ENCODE measurements at places on chromosomes 1 and 21.
A peak's percentile ranks its signal among the peaks of the same experiment; 100 is the strongest.

DNA sequence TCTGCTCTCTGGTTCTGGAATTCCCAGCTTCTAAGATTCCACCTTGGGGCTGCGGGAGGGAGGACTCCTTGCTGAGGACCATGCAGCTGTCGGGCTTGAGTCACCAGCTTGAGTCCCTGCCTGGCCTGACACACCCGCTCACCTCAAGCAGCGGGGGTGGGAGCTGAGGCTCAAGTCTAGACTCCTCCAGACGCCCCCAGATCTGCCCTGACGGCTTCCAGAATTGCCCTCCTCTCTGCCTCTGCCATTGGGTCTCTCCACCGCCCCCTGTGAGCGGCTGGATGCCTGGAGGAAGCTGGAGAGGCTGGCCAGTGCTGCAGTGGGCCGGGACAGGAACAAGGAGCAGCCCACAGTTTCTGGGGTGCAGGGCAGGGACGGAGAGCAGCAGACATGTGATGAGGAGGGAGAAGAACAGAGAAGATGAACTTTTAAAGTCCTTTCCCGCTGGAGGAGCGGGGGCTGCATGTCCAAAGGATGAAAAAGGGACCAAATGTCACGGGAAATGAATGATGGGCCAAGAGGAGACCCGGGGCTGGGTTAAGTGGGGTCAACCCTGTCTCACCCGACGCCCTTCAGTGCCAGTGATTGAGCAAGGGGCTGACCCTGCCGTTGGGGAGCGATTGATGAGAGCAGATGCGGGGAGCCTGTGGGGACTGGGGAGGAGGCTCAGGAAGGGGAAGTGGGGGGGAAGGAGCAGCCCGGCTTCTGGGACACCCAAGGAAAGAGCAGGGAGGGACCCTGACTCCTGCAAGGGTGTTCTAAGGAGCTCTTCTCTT lies 13.5 kb downstream of the CRABP2 start:
- no peak for DNase-seq

DNA sequence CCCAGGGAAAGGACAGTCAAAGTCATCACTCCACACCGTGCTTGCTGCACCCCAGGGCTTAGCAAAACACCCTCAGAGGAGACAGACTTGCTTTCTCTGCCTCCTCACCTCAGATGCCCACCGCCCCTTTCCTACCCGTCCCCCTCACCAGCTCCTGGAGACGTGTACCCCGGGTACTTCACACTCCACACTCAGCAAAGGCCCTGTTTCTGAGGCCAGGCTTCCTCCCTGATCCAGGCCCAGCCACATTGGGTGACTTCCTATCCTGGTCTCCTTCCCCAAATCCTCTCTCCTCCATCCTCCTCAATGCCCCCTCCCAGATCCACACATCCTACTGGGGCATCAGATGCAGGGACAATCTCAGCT lies 116.7 kb downstream of the DMRTB1 start:
- no peak for DNase-seq

GRCh38 chr1:35505911-35506798 lies 51.0 kb downstream of the KIAA0319L start:
- peak; percentile 20 for DNase-seq

- no peak for DNase-seq
Measured at GRCh38 chr1:151583796-151584195, 28.1 kb upstream of the SNX27 start.

GRCh38 chr1:42942444-42942843 lies 16.2 kb downstream of the SLC2A1 start:
- no peak for DNase-seq

GRCh38 chr1:232508130-232508701 lies 121.7 kb downstream of the SIPA1L2 start:
- DNase-seq, result no peak

GRCh38 chr1:229305392-229305791 lies 34.5 kb downstream of the RAB4A start:
- no peak for DNase-seq

GRCh38 chr1:57204091-57204490 lies 219.8 kb downstream of the DAB1 start:
- no peak for DNase-seq

GRCh38 chr1:77832901-77833300 lies 53.5 kb downstream of the MIGA1 start:
- no peak for DNase-seq

- DNase-seq, result no peak
Measured at GRCh38 chr1:100860397-100860991, 34.1 kb downstream of the EXTL2 start.

GRCh38 chr1:203038891-203039608 lies 12.8 kb downstream of the PPFIA4 start:
- DNase-seq, result peak; percentile 72

DNA sequence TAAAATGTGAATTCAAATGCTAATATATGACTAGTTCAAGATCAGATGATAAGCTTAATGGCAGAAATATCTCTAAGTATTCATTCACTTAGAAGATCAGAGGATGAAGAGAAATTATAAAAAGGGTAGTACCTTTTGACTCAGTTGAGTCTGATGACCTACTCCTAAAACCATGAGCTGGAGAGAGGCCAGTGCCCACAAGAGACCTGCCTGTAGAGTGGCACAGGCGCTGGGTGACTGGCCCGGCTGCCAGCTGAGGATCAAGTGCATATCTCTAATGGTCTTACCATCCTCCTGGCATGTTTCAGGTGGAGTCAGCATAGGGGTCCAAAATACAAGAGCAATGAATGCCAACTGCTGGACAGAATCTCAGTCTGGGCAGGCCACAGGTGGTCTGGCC lies 14.1 kb downstream of the DDAH1 start:
- DNase-seq, result no peak

GRCh38 chr1:109669246-109669948 lies 1.5 kb downstream of the GSTM2 start:
- DNase-seq, result no peak

DNA sequence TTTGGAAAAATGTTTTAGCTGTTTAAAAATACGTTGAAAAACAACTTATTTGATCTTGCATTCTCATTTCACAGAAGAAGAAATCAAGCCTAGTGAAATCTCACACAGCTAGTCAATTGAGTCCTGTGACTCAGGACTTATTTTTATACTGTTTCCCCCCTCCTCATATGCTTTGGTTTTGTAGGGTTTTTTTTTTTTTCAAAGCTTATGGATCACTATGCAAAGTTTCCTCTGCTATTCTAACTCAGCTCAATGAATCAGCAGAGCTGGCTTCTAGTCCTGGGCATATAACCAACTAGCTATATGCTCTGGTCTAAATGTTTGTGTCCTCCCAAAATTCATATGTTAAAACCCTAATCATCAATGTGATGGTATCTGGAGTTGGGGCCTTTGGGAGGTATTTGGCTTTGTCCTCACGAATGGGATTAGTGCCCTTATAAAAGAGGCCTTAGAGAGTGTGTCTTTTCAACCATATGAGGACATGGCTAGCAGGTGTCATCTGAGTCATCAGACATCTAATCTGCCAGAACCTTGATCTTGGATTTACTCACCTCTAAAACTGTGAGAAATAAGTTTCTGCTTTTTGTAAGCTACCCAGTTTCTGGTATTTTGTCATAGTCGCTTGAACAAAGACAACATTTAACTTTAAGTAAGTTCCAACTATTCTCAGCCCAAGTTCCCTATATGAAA lies 317.2 kb upstream of the C1orf87 start:
- DNase-seq, result no peak

DNA sequence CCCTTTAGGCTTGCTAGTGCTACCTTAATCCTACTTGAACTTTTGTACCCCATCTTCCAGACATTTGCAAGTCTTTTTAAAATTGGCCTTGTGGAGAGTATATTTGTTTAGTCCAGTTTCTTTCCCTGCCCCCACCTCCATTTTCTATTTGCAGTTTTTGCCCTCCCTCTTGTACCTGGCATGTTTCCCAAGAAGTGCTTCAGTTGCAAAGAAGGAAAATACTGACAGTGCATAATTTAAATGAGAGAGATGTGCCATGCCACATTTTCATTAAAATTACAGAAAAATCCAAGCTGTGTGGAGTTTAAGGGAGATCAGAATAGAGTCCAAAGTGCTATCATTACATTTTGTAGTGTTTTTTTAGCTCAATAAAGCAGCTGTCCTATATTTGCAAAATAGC lies 150.0 kb upstream of the ADGRL2 start:
- DNase-seq, result no peak

DNA sequence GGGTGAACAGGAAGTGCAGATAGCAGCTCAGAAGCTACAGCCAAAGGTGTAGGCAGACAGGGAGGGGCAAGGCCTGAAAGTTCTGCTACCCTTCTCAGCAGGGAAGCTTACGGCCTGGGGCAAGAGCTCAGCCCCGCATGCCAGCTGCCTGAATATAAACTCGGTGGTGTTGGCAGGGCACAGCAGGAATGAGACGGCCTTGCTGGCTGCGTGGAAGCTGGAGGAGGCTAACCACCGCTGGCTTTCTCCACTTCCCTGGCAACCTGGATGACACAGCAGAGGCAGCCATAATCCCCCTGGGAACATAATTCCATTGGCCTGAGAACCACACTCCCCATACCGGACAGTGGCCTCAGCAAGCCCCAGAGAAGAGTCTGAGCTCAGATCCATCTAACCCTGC lies 81.9 kb upstream of the PRRC2C start:
- DNase-seq, result no peak

GRCh38 chr1:90186506-90187322 lies 191.8 kb downstream of the ZNF326 start:
- DNase-seq, result no peak

- DNase-seq, result no peak
Measured at GRCh38 chr1:225453797-225454648, 26.2 kb upstream of the LBR start.

- DNase-seq, result no peak
Measured at GRCh38 chr1:170634293-170634692, 29.6 kb upstream of the PRRX1 start.

GRCh38 chr1:53586765-53587164 lies 127.6 kb downstream of the DMRTB1 start:
- no peak for DNase-seq

DNA sequence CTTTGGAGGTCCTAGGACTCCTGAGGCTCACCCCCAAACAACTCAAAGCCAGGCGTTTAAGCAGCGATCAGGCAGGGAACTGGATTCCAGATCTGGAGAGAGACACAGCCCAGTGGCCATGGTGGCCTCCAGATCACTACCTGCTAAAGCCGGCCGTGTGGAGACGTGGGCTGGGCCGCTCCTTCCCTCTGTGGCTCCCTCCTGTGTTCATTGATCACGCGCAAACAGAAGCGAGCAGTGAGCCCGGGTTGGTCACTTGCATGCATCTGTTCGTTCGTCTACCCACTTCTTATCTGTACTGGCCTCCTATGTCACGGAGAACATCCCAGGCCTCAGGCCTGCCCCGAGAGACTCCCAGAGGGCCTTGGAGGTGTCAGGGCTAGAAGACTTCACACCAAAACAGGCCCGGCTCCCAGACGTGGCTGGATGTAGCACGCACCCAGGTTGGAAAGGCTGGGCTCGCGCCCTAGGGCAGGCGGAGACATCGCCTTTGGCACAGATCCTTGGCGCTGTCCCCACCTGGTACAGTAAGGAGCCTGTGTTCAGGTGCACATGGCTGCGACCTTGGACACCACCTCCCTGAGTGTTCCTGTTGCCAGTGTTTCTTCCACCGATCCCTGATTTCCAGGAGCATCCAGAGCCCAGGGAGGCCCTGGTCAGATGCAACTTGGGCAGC lies 76.7 kb upstream of the ARHGEF16 start:
- no peak for DNase-seq

GRCh38 chr1:2492091-2492490 lies 16.0 kb downstream of the PLCH2 start:
- no peak for DNase-seq

DNA sequence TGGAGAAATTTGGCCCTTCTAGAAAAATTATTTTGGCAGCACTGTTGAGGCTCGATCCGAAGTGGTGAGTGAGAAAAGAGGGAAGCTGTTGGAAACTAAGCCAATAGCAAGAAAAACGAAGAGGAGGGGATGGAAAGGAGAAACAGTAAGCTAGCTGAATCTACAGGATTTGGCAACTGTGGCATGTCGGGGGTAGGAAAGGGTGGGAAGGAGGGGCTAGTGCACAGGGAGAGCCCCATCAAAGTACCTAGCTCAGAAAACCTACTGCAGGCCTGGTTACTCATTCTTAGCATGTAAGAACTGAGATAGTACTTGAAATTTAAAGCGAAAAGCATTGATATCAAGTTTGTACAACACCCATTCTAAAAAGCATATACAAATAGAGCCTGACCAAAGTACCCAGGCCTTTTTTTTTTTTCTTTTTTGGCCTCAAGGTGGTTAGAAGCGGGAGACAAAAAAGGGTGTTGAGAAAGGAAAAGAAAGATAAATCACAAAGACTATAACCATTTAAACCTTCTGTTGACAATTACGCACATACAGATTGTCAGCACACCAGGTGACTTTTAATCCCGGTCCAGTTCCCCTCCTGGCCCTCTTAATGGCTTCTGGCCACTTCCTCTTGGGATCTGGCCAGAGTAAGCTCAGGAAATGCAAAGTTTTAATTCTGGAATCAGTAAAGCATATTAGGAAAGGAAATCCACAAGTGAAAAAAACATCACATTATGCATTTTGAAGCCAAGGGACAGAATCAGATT lies 50.4 kb downstream of the SLC16A1 start:
- DNase-seq, result no peak

DNA sequence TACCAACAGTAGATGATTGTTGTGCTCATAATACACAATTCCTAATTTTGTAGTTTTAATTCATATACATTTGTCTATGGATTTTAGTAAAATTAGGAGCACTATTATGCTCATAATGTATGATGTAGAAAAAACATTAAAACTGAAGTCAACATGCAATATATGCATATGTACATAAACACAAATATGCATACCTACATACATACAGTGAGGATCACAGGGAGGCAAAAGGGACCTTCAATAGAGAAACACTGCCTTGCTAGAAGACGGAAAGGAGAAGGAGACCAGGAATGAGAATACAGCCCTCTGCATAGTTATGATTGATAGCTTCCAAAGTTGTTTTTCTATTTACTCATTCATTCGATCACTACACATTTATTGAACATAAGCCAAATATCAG lies 606.5 kb downstream of the LMO4 start:
- no peak for DNase-seq

DNA sequence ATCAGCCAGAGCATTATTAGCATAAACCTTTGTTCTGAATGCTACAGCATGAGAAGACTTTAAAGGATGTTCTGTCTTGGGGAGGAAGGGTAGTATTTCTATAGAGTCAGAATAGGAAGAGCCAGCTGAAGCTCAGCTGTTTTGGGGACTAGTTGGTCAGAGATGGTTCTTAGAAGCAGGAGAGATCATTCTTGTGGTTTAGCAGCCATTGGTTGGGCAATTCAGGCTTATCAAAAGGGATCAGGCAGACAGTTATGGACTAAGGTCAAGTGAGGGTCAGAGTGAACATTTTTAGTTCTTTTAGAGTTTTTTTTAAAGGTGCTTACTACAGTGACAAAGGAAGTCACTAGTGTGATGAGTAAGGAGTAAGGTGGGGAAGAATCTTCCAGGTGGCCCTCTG lies 245.5 kb downstream of the RPS6KC1 start:
- no peak for DNase-seq

Data from stimulated activated CD4-positive, alpha-beta T cell treated with anti-CD3 and anti-CD28 coated beads, Interleukin-2, amount 100 ng/mL, for 24 hours (primary cell).